Ascending aorta (tissue), 2 donors: ENCODE measurements at places on chromosomes 11 and 22.

DNA sequence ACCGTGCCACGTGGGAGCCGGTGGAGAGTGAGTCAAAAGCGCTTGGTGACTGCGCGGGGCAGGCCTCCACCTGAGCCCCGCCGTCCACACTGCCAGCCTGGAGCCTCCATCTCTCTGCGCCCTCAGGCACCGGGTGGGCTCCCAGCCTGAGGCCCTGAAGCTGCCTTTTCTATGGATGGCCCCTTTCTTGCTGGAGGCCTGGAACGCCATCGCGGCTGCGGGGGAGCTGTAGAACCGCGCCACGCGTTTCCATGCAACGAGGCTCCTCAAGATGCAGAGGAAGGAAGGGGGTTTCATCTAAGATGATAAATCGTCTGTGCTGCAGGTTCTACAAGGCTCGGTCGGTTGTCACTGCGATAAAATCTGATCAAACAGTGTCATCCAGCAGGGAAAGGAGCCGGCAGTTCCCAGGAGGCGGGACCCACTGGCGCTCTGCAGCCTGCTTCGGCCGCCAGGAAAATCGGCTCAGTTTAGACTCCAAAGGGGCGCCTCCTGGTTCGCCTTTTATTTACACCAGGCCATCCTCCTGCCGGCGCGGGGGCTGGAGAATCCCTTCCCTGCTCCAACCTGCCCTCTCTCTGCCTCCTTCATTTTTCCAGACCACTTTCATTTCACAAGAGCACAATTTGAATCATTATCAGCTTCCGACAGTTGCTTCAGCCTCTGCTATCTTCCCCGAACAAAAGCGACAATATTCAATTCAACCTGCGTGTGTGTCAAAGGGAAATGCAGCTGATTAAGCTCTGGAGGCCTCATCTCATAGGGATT is 624.4 kb downstream of the BRD1 start:
- H3K36me3 ChIP-seq = no peaks in the 10 kb centered on the region
- no peaks in the 10 kb centered on the region for H3K27me3 ChIP-seq
- no peak overlapping the region for H3K27ac ChIP-seq
- H3K4me1 ChIP-seq = no peaks in the 10 kb centered on the region

DNA sequence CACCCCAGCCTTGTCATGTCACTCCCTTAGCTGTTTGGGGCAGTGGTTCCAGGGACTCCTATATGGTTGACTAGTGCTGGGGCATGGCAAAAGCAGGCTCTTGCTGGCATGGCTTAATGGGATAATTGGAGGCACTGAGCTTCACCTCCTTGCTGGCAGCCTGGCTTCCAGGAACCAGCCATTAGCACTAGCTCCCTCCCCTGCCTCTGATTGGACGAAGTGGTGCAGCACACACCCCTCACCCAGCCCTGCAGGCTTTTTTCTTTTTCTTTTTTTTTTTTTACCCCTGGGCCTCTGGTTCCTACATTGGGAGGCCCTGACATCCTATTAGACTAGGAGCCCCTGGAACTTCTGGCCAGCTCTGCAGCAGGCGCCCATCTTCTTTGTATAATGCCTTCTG is 18.6 kb downstream of the PHLDB1 start:
- H3K4me3 ChIP-seq = no peak overlapping the region
- H3K36me3 ChIP-seq = peaks cover 63% of the 10 kb centered on the region
- H3K27ac ChIP-seq = no peak overlapping the region
- no peaks in the 10 kb centered on the region for H3K27me3 ChIP-seq
- H3K4me1 ChIP-seq = peaks cover 44% of the 10 kb centered on the region

GRCh38 chr22:19891317-19892256 is 36.9 kb upstream of the GNB1L start:
- H3K4me1 ChIP-seq = no peaks in the 10 kb centered on the region
- H3K27me3 ChIP-seq = no peaks in the 10 kb centered on the region
- no peak overlapping the region for H3K4me3 ChIP-seq
- no peak overlapping the region for H3K27ac ChIP-seq
- H3K36me3 ChIP-seq = peaks cover 22% of the 10 kb centered on the region

DNA sequence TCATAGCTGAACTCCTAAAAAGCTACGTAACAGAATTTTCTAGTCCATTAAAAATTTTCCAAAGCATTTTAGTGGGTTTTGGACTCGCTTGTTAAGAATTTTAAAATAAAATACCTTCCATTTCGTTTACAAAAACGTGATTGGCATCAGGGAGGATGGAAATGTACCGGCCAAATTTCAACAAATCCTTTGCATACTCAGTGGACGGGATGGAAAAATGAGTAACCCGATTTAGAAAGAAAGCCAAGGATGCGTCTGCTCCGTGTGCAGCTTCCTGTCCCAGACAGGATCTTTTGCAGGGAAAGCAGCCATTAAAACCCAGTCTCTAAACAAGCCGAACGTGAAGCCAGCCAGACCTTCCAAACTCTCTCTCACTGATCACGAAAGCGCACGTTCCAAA is 15.6 kb downstream of the TMEM184B start:
- DNase-seq = no peak
- no peaks in the 10 kb centered on the region for H3K27me3 ChIP-seq
- H3K36me3 ChIP-seq = no peaks in the 10 kb centered on the region
